ENCODE measurements at places on chromosomes 13 and 19.

- no peak for DNase-seq
Measured at GRCh38 chr19:32603961-32604360, 23.0 kb downstream of the PDCD5 start.

GRCh38 chr13:30112602-30113435 is 194.5 kb downstream of the KATNAL1 start:
- DNase-seq: peak; percentile 56

GRCh38 chr13:40776681-40777165 is 5.7 kb upstream of the MRPS31 start:
- no peak for DNase-seq

DNA sequence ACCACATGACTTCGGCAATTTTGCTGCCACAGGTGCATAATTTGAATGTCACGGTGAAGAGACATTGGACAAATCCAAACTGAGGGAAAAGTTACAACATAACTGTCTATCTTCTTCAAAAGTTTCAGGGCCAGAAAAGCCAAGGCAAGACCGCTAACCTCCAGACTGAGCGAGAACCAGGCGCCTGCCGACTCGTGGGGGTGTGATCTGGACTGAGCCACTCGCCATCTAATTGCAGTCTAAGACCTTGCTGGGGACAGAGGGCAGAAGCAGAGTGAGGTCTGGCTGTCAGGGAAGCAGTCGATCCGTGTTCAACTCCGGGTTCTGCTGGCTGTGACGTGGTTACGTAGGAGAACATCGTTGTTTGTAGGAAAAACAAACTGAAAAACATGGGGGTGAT is 88.6 kb downstream of the SPACA7 start:
- no peak for DNase-seq

DNA sequence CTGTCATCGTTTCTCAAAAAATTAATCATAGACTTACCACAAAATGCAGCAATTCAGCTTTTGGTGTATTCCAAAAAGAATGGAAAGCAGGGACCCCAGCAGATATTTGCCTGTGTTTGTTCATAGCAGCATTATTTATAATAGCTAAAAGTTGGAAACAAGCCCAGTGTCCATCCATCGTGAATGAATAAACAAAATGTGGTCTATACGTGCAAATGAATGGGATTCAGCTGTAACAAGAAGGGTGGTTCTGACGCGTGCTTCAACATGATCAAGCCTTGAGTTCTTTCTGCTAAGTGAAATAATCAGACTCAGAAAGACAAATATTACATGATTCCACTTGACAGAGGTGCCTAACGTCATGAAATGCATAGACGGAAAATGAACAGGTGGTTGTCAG is 36.4 kb downstream of the PSG11 start:
- no peak for DNase-seq

DNA sequence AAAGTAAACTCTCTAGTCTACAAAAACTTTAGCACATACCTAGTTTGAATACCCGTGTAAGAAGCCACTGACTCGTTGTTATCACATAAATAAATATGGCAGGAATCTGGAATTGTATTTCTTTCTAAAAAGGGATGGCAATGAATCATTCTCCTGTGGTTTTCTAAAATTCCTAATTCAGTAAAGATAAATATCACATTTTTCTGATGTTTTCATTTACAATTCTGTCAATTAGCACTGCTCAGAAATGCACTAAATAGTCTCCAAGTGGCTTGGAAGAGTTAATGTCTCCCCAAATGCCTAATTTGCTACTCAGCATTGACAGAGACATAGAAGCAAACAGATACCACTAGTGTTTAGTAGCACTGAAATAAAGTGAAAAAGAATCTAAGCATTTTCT is 547.7 kb upstream of the SLITRK1 start:
- DNase-seq: no peak

GRCh38 chr13:20258208-20258962 is 26.3 kb upstream of the GJB6 start:
- DNase-seq: no peak

DNA sequence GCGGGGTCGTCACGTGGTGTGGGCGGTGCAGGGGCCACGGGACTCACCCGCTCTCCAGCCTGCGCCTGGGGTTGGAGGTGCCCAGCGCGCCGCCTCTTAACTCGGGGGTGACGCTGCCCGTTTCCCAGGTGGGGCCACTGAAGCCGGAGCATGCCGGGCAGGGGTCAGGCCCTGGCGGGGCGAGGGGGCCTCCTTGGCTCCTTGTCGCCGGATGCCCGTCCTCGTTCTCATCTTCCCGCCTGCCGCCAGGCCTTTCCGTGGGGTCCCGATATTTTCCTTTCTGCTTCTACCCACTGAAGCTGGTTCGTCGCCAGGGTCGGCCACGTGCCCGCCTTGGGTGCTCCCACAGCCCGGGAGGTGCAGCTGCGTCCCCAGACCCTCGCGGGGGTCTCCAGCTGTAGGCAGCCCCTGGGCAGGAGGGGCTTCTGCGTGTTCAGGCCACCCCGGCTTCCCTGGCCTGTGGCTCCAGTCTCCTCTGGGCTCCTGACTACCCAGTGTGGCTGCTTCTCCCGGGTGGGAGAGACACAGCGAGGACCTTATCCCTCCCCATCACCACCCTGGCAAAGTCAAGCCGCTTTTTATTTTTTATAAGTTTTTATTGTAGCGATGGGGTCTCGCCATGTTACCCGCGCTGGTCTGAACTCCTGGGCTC is 772 bp downstream of the FAM174C start:
- DNase-seq: no peak

- no peak for DNase-seq
Measured at GRCh38 chr13:31250435-31250834, 50.7 kb downstream of the B3GLCT start.

- DNase-seq: no peak
Measured at GRCh38 chr13:93007928-93008327, 218.7 kb upstream of the GPC6 start.
